ENCODE measurements at places on chromosomes 13 and 19. TPM values are rescaled to one million over a fixed set of nuclear protein-coding genes. Genes with fewer than 3 reads are reported as not detected.

TNFSF13B gene
- 0.32 TPM for total RNA-seq

DNA sequence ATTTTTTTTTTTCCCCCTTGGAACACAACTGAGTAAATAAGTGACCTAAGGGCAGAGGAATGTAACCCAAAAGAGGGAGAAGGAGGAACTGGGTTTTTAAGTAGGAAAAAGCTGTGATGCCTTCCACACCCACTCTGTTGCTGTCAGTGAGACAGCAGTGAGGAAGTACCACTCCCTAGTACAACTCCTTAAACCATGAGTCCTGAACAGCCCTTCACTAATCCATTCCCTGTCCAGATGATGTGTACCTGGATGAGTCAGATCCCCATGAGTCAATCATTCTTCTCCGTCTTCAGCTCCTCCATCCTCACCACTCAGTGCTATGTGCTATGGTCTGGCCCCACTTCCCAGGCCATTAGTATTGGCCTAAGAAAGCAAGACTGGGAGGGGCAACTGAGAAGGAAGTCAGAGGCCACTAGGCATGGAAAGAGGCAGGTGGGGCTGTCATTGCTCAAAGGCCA lies 12.9 kb upstream of the CXCL17 start:
- no peaks in the 10 kb centered on the region for H3K36me3 ChIP-seq
- H3K27me3 ChIP-seq, result peaks cover 37% of the 10 kb centered on the region
- peaks cover 10% of the 10 kb centered on the region for H3K4me1 ChIP-seq
- DNase-seq, result no peak
- H3K27ac ChIP-seq, result no peak overlapping the region

GRCh38 chr13:45792827-45793303 lies 58.7 kb downstream of the SIAH3 start:
- H3K4me3 ChIP-seq, result no peak overlapping the region
- peaks cover 8% of the 10 kb centered on the region for H3K4me1 ChIP-seq
- no peak for DNase-seq
- H3K27me3 ChIP-seq, result no peaks in the 10 kb centered on the region

FGF22 gene
- total RNA-seq, result 0.84 TPM

GRCh38 chr13:66887088-66887487 lies 343.0 kb downstream of the PCDH9 start:
- DNase-seq, result no peak
- no peaks in the 10 kb centered on the region for H3K36me3 ChIP-seq
- H3K27ac ChIP-seq, result no peak overlapping the region
- H3K27me3 ChIP-seq, result no peaks in the 10 kb centered on the region
- H3K4me1 ChIP-seq, result peaks cover 15% of the 10 kb centered on the region
- no peak overlapping the region for H3K4me3 ChIP-seq

OR10H1 gene
- total RNA-seq, result not detected

- peaks cover 16% of the 10 kb centered on the region for H3K36me3 ChIP-seq
- peak; percentile 89 for DNase-seq
- no peak overlapping the region for H3K27ac ChIP-seq
- peaks cover 73% of the 10 kb centered on the region for H3K27me3 ChIP-seq
- H3K4me1 ChIP-seq, result peaks cover 58% of the 10 kb centered on the region
Measured at GRCh38 chr13:112066624-112067004, 335 bp upstream of the SOX1 start.

GRCh38 chr19:14428882-14429416 lies 4.2 kb upstream of the PKN1 start:
- H3K4me1 ChIP-seq, result peaks cover 5% of the 10 kb centered on the region
- H3K27me3 ChIP-seq, result peaks cover 20% of the 10 kb centered on the region
- H3K36me3 ChIP-seq, result no peaks in the 10 kb centered on the region
- no peak overlapping the region for H3K27ac ChIP-seq

KCNC3 gene
- 4.0 TPM for total RNA-seq

Data from neural crest cell (in vitro differentiated cells).